NCI-H2107 (cell line): ENCODE measurements at places on chromosomes 5 and 9.
A peak's percentile ranks its signal among the peaks of the same experiment; 100 is the strongest.

GRCh38 chr5:117486879-117487391 lies 912.3 kb upstream of the SEMA6A start:
- DNase-seq, result no peak

DNA sequence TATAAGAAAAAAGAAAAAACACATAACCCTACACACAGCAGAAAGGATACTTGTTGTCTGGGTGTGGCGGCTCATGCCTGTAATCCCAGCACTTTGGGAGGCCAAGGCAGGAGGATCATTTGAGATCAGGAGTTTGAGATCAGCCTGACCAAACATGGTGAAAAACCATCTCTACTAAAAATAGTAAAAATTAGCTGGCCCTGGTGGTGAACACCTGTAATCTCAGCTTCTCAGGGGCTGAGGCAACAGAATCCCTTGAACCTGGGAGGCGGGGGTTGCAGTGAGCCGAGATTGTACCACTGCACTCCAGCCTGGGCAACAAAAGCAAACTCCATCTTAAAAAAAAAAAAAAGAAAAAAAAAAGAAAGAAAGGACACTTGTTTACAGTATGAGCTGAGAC lies 147.6 kb upstream of the PITX1 start:
- DNase-seq, result no peak

DNA sequence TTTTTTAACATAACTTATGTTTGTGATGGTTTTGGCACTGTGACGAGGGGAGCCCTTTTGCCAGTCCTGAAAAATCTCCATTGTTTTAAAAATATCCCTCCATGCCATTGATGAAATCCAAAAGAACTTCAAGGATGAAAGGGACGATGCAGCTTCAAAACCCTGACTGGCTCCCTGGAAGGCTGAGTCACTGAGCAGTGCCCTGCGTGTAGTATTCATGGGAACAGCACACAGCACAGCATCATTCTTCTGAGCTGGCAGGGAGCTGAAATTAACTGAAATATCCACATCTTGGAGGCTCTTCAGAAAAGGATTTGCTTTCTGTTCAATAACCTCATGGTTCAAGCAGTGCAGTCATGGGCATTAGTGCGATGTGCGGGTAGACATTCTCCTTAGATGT lies 29.7 kb downstream of the PDE4D start:
- DNase-seq, result no peak

- no peak for DNase-seq
Observed at GRCh38 chr9:33289496-33289895, 820 bp upstream of the NFX1 start.

- DNase-seq, result no peak
Observed at GRCh38 chr5:82698026-82698425, 379.2 kb downstream of the TMEM167A start.

- DNase-seq, result no peak
Observed at GRCh38 chr5:34460496-34460895, 195.6 kb upstream of the RAI14 start.

GRCh38 chr5:181245427-181246275 lies 1.9 kb upstream of the RACK1 start:
- DNase-seq, result no peak

- DNase-seq, result no peak
Observed at GRCh38 chr5:160105686-160106360, 13.4 kb downstream of the PWWP2A start.

DNA sequence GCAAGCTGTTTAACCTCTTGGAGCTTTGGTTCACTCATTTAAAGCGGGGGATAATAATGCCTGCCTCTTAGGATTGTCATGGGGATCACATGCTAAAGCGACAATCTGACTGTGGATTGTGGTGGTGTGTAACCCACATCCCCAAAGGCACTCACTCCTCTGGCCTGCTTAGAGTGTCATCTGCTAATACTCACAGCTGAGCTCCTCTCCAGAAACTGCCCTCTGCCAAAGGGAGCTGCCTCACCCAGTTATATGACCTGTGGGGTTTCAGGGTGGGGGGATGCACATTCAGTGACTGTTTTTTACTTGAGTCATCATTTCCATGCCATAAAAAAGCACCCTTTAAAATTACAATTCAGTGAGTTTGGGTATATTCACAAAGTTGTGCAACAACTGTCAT lies 110.0 kb upstream of the SPOCK1 start:
- DNase-seq, result no peak

- no peak for DNase-seq
Observed at GRCh38 chr9:91844190-91844589, 105.8 kb downstream of the ROR2 start.

- no peak for DNase-seq
Observed at GRCh38 chr9:129712634-129713401, 40.0 kb downstream of the PTGES start.

- peak; percentile 35 for DNase-seq
Observed at GRCh38 chr9:95102001-95102433, 215.5 kb downstream of the FANCC start.

- DNase-seq, result no peak
Observed at GRCh38 chr9:113570749-113571711, 107.5 kb downstream of the RGS3 start.

DNA sequence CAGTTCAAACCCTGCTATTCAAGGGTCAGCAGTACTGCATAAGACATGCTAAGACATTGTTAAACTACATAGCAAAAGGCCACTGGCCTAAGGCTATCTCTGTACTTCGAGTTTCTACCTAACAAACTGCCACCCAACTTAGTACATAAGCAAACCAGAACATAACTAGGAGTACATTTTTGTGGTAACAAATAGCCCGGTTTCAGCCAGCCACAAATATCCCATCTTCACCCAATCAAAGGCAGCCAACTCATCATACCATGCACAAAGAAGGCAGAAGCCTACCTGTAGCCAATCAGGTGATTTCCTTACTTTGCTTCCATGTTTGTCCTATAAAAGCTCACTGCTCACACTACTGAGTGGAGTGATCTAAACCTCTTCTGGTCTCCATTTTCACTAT lies 201.4 kb downstream of the SMARCA2 start:
- no peak for DNase-seq

DNA sequence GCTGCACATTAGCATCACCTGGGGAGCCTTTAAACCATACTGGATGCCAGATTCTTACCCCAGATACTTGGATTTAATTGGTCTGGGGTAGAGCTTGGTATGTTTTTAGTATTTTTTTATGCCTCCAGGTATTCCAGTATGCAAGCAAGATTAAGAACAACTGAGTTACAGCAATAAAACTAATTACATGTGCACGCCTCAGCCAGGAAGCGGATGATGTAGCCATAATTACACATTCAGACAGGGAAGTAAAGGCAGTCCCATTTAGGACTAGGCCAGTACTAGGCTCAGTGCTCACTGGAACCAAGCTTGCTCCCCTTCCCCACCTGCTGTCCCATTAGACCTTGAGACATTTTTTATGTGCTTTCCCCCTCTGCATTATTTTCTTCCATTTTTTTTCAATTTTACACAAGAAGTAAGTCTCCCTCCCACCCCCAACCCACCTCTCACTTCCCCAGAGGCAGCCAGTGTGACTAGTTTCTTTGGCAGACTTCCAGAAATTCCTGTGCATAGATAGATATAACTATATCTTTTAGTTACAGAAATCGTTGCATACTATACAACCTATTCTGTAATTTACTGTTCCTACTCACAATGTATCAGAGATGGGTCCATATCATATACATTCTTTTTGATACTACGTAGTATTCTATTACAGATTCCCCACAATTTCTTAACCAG lies 7.1 kb upstream of the GNAQ start:
- no peak for DNase-seq

DNA sequence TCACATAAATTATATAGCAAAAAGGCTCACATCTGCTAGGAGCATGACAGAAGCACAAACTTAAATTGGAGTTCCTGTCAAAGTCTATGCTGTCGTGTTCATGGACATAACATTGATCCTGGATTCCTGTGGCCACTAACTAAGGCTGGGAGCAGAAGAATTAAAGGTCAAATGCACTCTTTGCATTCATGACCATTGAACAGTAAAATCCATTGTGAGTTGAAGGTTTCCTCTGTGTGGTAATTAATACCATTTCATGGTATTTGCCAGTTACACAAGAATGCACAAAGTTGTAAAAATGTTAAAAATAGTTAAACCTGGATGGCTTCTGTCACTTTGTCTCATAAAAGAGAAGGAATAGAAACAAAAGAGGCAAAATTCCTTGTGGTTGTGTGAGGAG lies 242.6 kb downstream of the NPR3 start:
- no peak for DNase-seq

GRCh38 chr9:116090030-116090770 lies 63.4 kb upstream of the PAPPA start:
- DNase-seq, result no peak

GRCh38 chr5:142481410-142481809 lies 156.6 kb upstream of the SPRY4 start:
- no peak for DNase-seq

DNA sequence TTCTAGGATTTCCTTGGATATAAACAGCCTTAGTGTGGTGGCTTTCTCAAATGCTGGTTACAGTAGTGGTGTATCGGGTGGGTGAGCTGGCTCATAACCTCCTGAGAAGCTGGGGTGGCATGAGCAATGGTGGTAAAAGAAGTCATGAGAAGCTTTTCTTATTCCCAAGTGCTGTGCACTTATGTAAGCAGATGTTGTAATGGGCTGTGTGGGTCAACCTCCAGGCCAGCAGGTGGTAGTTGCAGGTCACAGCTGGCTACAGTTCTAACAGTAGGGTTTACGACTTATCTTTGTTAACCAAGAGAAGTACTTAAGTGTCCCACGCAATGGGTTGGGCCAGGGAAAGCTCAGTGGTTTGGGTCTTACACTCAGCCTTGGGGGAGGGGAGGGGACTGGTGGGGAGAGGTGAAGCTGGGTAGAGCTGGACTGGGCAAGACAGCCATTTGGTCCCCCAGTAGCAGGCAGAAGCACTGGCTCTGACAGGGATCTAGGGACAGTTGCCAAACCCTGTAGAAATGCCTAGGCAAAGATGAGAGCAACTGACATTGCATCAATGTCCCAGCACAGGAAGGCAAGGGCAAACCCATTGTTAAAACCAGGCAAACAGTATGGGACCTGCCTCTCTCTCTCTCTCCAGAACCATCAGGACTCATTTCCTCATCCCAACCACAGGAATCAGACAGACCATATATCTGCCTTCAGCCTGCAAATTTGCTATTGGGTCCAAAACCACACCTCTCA lies 76.8 kb downstream of the RNF130 start:
- no peak for DNase-seq

GRCh38 chr9:19641046-19641445 lies 147.8 kb downstream of the SLC24A2 start:
- no peak for DNase-seq

DNA sequence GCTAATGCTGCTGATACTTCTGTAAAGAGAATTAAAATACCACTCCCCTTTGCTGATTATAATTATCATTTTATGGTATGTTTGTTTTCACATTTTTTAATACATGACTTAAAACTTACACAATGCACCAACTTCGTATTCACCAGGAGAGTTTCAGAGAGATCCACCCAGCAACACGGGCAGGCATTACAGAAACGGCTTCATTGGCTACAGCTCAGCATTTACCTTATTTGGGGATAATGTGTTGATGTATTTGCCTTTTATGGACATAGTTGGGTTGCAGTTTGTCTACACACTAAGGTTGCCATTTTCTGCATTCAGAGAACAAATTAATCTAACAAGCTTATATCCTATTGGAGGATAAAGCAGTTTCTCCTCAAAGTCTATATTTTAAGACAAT lies 423.6 kb downstream of the PRDM9 start:
- no peak for DNase-seq

- no peak for DNase-seq
Observed at GRCh38 chr5:164375051-164375450, 869.6 kb downstream of the MAT2B start.

DNA sequence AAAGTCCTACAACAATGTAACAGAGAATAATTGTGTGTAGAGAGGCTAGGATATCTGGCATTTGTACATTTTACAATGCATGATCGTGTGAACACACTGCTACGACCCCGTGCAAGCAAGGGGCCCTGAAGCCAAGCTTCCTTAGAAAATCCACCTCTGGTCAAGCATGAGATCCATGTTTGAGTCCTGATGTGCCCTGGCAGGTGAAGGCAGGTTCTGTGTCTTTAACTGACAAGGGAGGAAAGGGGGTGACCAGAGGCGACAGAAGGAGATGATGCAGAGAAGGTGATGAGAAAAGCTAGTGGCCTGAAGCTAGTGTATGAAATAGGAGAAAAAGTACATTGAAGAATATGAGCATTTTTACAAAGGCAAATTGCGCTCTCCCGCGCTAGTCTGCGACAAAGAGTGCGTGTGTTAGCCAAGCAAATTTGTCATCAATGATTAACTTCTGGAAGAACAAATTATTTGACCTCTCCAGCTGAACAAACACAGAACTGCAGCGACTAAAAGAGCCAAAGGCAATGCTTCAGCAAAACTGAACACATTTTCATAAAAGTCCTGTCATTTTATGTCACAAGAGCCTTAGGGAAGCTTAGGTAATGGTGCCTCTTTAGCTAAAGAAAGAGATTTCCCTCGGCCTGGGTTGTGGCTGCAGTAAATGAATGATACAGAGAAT lies 101.7 kb upstream of the DAPK1 start:
- DNase-seq, result no peak

DNA sequence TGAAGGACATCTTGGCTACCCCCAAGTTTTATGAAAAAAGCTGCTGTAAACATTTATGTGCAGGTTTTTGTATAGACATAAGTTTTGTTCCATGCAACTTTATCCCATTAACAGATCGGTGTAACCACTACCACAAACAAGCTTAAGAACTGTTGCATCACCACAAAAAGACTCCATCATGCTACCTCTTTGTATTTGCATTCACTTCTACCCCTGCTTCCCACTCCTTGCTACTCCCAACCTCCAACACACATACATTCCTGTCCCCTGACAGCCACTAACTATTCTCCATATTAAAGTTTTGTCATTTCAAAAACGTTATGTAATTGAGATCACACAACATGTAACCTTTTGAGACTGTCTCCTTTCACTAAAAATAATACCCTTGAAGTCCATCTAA lies 57.8 kb upstream of the LHFPL2 start:
- DNase-seq, result no peak

- DNase-seq, result no peak
Observed at GRCh38 chr5:75512383-75513074, 838 bp downstream of the POLK start.

DNA sequence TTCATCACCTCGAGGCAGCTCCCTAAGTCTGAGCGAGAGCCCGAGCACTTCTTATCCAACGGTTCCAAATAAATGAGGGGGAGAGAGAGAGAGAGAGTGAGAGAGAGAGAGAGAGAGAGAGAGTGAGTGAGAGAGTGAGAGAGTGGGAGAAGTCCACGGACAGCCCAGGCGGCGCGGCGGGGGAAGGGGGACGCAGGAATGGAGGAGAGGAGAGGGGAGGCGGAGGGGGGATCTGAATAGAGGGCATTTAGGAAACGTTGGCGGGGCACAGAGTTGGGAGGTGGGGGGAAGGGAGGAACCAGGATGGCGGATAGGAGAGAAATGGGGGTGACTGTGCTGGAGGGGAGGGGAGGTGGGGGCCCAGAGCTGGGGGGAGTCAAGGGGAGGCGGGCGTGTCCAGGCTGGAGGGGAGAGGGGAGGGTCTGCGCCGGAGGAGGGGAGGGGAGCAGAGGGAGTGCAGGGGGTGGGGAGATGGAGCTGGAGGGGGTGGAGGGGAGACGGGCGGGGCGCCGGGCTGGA lies 398 bp upstream of the BASP1 start:
- no peak for DNase-seq

- DNase-seq, result no peak
Observed at GRCh38 chr5:76582230-76583162, 40.7 kb downstream of the F2RL2 start.

- no peak for DNase-seq
Observed at GRCh38 chr5:17666726-17667235, 32.5 kb downstream of the TAF11L14 start.

- DNase-seq, result no peak
Observed at GRCh38 chr9:20207176-20207575, 415.1 kb downstream of the MLLT3 start.

- no peak for DNase-seq
Observed at GRCh38 chr9:7105095-7105494, 347.3 kb downstream of the KDM4C start.
